ENCODE measurements at places on chromosomes 7 and 10.

GRCh38 chr7:56222866-56223265 is 106.6 kb upstream of the NUPR2 start:
- DNase-seq, result no peak

GRCh38 chr7:129866251-129866650 is 86.5 kb downstream of the UBE2H start:
- DNase-seq, result no peak

DNA sequence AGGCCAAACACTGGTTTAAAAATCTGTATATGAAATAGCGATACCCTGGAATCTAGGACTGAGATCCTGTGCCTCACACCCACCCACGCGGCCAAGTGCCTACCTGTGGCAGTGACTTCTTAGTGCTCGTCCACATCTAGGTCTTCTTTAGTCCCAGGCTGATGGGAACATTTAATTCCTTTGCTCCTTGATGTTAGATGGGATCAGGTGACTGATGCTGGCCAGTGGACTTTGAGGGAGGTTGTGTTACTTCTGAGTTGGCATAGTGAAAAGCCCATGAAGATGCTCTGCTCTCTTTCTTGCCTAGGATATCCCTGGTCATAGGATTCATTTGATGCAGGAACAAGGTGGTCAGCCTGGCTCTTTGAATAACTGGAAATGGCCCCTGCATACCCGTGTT is 59.2 kb downstream of the BMPR1A start:
- DNase-seq, result no peak

GRCh38 chr7:139699640-139700504 is 77.9 kb downstream of the HIPK2 start:
- DNase-seq, result no peak

- DNase-seq, result no peak
Measured at GRCh38 chr7:39622609-39623008, 763 bp upstream of the RALA start.

- no peak for DNase-seq
Measured at GRCh38 chr10:112389271-112389822, 15.4 kb downstream of the ACSL5 start.

- DNase-seq, result no peak
Measured at GRCh38 chr7:149027611-149028345, 527 bp downstream of the PDIA4 start.

- no peak for DNase-seq
Measured at GRCh38 chr7:121006711-121007315, 18.3 kb downstream of the CPED1 start.

GRCh38 chr10:127354992-127355391 is 158.6 kb upstream of the INSYN2A start:
- DNase-seq, result no peak

- no peak for DNase-seq
Measured at GRCh38 chr7:98222533-98223195, 11.4 kb downstream of the BHLHA15 start.

DNA sequence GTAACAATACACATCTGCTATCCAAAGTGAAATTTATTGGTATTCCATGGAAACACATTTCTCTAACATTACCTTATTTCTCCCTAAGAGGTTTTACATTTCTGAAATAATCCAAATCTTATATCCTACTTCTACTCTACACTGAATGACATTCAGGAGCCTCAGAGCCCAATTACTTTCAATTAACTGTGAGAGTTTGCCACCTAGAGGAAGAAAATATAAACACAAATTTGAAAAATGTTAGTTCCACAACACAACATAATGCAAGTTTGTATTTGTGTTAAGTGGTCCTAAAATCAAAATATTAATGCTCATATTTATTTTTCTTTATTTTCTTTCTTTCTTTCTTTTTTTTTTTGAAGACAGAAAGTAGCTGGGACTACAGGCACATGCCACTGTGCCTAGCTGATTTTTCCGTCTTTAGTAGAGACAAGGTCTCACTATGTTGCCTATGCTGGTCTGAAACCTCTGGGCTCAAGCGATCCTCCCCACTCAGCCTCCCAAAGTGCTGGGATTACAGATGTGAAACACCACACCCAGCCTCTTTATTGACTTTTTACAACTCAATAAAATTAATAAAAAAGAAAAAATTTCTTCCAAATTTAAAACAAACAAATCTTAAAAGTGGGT is 46.0 kb downstream of the ATAD1 start:
- no peak for DNase-seq

DNA sequence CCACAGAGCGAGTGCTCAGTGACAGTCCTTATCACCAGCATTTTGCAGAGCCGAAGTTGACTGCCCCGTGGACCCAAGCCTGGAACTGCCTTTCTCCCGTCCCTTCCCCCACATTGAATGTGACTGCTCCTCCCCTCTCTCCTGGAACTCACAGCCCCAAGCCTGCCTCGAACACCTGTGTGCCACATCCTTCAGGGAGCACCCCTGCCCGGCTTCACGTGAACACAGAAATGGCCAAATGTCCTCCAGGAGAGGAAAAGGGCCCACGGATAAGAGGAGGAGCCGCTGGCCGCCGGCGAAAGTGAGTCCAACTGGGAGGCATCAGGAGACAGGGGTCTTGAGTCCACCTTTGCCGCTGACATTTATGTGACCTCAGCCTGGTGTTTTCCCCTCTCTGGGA is 16.2 kb downstream of the STX1A start:
- no peak for DNase-seq

GRCh38 chr7:16069998-16070397 is 351.3 kb downstream of the CRPPA start:
- DNase-seq, result no peak

GRCh38 chr10:89431977-89432376 is 17.6 kb downstream of the IFIT5 start:
- no peak for DNase-seq

DNA sequence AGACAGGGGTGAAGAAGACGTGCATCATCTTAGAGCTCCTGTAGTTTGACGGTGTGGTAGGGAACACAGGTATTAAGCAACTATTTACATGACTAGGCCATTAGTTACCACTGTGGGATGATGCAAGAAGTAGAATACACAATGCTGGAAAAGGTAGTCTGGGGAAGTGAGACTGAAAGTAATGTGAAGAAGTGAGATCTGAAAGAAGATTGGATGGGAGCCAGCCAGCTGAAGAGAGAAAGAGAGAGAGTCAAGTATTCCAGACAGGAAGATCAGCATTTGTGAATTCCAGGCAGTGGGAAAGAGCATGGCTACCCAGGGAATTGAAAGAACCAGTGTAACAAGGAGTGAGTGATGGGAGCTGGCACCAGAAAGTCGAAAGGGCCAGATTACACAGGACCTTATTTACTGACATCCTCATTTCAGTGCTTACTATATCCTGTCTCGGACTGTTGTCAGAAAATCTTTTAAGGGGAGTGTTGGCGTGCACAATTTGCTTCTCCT is 4.0 kb upstream of the CFAP58 start:
- no peak for DNase-seq

- no peak for DNase-seq
Measured at GRCh38 chr10:131431978-131432690, 120.6 kb upstream of the TCERG1L start.

- no peak for DNase-seq
Measured at GRCh38 chr7:47355684-47356083, 226.2 kb downstream of the TNS3 start.

- no peak for DNase-seq
Measured at GRCh38 chr7:153151766-153152165, 392.2 kb downstream of the ACTR3B start.

DNA sequence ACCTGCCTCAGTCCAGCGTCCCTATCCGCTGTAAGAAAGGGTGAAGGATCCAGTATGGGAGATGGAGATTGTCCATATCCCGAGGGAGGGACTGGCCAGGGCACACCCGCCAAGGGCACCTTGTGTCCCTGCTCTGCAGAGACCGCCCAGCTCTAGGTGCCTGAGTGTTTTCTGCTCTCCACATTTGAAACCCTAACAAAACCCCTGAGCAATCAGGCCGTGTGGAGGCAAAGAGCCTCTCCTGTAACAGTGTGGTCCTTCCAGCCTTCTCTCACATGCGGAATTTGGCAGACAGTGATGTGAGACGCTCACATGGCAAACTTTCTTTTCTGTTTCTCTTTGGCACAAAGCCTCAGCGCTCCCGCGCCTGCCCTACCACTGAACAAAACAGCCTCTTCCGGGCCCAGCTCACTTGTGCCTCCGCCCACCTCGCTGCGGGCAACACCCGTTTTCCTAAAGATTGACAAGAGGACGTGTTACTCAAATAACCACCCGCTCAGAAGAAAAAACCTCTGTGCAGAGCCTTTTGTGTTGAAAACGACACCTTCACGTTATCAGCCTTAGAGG is 514.8 kb downstream of the DNAJB6 start:
- DNase-seq, result peak; percentile 50

- no peak for DNase-seq
Measured at GRCh38 chr10:88063861-88064557, 200.6 kb downstream of the PTEN start.

DNA sequence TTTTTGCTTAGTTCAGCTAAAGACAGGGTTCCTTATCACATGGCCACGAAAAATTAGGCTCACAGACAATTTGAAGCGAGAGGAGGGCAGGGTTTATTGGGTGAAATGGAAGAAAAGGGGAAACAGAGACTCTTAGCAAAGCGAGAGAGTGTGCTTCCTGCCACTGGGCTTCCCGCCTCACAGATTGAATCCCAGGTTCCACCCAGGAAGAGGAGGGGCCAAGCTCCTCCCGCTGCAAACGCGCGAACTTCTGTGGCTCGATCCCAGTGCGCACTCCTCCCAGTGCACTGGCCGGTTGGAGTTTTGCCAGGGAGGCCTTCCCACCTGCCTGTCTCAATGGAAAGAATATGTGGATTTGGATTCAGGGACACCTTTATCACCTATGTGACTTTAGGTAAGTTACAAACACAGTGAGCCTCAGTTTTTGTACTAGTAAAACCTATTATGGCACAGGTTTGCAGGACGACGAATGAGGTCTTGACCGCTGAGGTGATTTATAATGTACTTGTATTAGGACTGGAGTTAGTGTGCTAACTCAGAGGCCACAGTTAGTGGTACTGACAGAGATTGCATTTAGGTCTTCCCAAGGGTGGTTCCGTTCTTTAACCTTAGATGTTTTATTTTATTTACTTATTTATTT is 48.5 kb upstream of the SP8 start:
- no peak for DNase-seq

DNA sequence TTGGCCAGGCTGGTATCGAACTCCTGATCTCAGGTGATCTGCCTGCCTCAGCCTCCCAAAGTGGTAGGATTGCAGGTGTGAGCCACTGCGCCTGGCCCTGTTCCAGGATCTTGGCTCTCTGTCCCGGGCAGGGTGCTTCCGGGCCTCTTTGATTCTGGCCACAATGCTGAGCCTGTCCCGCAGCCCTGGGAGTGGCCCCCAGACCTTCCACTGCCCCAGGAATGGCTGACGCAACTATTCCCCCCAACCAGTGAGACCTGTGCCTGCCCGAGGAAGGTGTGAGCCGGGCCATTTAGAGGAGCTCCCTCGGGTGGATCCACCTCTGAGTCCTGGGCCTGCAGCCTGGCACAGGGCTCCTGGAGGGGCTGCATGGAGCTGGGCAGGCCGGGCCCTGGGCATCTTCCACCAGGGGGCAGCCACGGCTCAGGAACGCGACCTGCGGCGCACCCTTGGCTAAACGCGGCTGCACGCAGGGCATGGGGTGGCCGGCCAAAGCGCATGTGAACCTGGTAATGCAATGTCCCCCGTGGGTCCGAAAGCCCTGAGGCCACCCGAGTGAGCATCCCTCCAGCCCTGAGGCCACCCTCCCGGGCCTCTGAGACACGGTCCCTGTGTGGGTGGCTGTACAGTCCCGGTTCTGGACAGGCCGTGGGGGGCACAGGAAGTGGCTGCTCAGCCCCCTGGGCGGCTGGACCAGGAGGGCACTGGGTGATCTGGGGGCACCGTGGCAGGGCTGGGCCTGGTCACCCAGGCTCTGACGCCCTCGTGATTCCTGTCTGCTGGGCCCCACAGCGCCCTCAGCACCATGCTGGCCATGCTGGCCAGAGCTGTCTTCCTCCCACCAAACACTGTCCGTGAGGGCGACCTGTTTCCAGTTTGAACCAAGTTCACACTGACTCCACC is 24.8 kb downstream of the GRIFIN start:
- peak; percentile 71 for DNase-seq

- no peak for DNase-seq
Measured at GRCh38 chr7:1407892-1408291, 51.4 kb downstream of the MICALL2 start.

- DNase-seq, result no peak
Measured at GRCh38 chr10:6995831-6996230, 415.0 kb downstream of the SFMBT2 start.

DNA sequence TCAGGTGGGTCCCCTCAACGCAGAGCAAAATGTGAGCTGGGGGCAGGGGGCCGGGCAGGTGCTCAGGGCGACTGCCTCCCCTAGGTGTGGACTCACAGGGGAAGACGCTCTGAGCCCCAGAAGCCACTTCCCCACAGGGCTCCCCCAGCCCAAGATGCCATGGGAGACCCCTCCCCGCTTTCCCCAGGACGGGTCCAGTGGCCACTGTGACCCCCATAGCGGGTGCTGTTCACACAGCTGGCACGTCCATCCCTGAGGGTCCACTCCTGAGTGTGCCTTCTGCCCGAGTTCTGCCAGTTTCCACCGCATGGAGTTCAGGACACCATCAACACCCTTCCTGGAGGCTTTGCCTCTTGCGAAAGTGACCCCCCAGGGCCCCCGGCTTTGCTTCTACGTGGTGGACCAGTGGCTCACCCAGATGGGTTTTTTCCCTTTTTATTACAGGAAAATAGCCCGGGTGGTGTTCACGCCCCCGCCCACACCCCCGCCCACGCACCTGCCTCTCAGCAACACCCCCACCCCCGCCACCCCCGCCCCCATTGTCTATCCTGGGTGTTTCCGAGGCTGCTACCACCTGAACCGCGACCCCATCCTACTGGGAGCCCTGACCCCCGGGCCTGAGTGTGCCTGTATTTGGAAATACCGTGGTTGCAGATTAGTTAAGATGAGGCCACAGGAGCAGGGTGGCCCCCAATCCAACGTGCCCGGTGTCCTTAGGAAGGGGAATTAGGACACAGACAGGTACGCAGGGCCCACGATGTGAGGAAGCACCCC is 32.0 kb downstream of the ADAP1 start:
- no peak for DNase-seq

- DNase-seq, result no peak
Measured at GRCh38 chr7:106021151-106022067, 58.3 kb downstream of the CDHR3 start.

- no peak for DNase-seq
Measured at GRCh38 chr7:79376299-79377025, 77.0 kb downstream of the MAGI2 start.

GRCh38 chr7:4200546-4201094 is 481.5 kb upstream of the FOXK1 start:
- DNase-seq, result no peak

- DNase-seq, result no peak
Measured at GRCh38 chr7:71538210-71538609, 406.3 kb downstream of the GALNT17 start.

GRCh38 chr10:129766611-129767550 is 197.2 kb downstream of the EBF3 start:
- no peak for DNase-seq

DNA sequence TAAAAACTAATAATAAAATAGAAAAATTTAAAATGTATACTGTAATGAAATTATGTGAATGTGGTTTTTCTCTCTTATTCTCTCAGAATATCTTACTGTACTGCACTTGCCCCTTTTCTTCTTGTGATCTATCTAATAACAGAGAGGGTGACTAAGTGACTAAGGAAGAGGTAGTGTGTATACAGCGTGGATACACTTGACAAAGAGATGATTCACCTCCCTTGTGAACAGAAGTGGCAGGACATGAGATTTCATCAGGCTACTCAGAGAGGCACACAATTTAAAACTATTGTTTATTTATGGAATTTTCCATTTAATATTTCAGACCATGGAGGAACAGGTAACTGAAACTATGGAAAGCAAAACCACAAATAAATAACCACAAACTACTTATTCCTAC is 806.6 kb upstream of the GHITM start:
- DNase-seq, result no peak

All from hippocampal formation (tissue), 2 donors.